Stimulated activated CD4-positive, alpha-beta T cell treated with anti-CD3 and anti-CD28 coated beads, Interleukin-15, amount 100 ng/mL, for 48 hours (primary cell): ENCODE measurements at places on chromosomes 5 and 9.

GRCh38 chr5:146399481-146399880 is 47.7 kb upstream of the TCERG1 start:
- no peak for DNase-seq

DNA sequence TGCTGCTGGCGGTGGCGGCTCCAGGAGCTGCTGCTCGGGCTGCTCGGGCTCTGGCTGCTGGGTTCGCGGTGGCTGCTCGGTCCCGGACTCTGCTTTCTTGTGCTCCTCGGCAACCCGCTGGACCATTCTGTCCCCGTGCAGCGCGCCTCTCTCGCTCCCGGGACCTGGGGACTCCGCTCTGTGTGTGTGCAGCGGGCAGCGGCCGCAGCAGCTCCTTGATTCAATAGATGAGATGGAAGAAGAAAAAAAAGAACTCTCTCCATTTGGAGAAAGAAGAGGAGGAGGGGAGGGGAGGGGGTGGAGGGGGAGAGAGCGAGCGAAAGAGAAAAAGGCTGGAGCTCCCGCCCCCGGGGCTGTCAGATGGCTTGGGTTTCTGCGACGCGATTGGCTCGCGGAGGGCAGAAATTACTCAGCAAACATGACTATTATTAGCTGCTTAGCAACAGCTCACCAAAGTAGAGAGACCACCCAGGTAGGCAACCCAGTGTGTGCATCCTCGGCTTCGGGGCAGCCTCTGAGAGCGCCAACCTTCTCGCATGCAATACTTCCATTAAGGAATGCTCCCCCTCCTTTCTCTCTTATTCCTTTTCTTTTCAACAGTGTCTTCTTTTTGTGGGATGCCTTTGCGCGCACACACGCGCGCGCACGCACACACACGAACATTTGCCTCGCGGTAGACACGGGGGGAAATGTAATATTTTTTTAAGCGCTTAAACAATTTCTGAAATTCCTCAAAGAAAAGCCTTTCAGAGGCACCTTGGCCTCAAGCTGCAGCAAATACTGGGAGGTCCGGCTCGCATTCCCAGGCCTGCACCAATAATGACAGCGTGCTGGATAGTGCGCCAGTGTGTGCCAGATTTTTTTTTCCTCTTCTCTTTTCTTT is 7.6 kb downstream of the PTCH1 start:
- DNase-seq: peak; percentile 41

GRCh38 chr5:172943283-172943841 is 15.9 kb upstream of the RPL26L1 start:
- DNase-seq: no peak

GRCh38 chr5:16644301-16644889 is 27.6 kb upstream of the RETREG1 start:
- no peak for DNase-seq

- no peak for DNase-seq
These were observed 103.8 kb upstream of the SLC1A3 start for GRCh38 chr5:36502608-36503007.

- DNase-seq: no peak
These were observed 14.8 kb downstream of the FCN1 start for GRCh38 chr9:134902936-134903335.

DNA sequence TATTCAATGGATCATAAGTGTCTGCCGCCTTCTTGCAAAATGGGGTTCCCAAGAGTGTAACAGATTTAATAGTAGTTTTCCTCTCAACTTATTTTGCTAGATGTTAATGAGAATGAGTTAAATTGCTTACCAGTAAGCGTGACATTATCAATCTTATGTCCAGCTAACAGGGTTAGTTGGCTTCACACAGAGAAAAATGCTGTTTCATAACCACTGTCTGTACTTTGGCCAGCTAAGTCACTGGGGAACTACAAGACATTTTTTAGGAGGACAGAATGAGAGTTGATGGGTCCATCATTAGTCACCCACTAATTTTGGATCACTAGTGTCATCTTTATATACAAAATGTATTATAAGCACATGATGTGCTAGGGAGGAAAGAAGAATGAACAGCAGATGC is 1.4 kb downstream of the CDC37L1 start:
- DNase-seq: no peak

- no peak for DNase-seq
These were observed 110.6 kb downstream of the EBF1 start for GRCh38 chr5:158988987-158989730.

GRCh38 chr9:18245911-18246310 is 228.0 kb upstream of the ADAMTSL1 start:
- DNase-seq: no peak

- no peak for DNase-seq
These were observed 51.4 kb upstream of the RARS1 start for GRCh38 chr5:168434746-168435321.

DNA sequence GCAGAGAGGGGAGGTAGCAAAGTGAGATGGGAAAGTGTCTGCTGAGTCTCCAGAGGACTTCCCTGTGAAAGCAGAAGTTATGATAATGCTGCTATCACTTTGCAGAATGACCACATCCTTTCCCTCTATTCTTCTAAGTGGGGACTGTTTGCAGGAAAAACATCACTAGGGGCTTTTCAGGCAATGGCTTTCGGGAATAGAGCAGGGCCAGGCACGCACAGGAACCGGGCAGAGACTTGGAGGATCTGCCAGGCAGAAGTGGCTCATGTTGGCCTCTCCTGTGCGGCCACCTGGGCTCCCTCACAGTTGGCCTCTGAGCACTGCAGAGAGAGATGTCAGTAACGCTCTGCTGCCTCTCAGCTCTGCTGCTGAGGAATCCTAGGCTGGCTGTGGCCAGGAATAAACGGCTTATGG is 214.7 kb downstream of the MAST4 start:
- no peak for DNase-seq

- no peak for DNase-seq
These were observed 218.1 kb upstream of the NREP start for GRCh38 chr5:111975133-111975532.

DNA sequence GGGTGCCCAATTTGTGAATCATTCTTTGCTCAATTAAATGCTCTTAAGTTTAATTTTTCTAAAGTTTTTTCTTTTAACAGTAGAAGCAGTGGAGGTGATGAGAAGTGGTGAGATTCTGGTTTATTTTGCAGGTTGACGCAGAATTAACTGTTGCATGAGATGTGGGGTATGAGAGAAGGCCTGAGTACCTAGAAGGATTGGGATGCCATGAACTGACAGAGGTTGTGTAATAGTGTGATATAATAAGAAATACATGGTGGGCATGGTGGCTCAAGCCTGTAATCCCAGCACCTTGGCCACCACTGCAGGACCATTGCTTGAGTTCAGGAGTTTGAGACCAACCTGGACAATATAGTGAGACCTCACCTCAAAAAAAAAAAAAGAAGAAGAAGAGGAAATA is 8.4 kb upstream of the SH3TC2 start:
- no peak for DNase-seq

GRCh38 chr9:16310278-16311110 is 560.0 kb downstream of the BNC2 start:
- no peak for DNase-seq

GRCh38 chr5:106376522-106376921 is 1294.2 kb downstream of the EFNA5 start:
- DNase-seq: no peak

GRCh38 chr9:136532799-136533774 is 12.8 kb downstream of the NOTCH1 start:
- peak; percentile 62 for DNase-seq

DNA sequence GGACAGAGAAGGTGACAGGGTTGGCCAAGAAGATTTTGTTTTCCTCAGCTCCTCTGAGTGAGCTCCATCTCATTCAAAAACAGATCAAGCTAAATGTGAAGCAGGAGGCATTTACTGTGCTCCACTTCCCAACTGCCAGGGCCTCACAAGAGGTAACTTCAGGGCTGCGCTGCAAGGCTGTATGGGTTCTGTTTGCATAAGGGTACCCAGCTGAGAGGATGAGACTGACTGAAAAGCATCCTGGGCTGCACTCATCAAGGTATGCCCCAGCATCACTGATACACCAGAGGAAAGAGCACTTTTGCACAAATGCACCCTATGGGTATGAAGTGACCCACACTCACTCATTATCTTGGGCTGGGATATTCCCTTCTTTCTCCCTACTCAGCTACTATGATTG is 316.2 kb upstream of the HAPLN1 start:
- DNase-seq: no peak

DNA sequence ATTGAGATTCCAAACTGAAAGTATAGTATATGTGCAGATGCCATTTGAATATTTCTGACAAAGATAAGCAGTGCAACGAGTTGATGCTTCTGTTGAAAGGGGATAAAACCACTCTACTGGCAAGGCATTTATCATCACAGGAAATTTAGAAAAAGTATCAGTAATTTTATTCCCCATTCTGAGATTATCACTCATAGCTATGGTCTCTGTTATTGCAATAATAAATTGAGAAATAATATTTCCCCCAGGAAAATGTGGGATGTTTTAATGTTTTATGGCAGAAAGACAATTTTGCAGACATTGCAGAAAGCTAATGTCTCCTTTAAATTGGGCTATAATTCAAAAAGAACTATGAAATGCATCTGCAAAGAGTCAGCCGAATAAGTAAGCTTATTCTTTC is 1612.7 kb upstream of the ACO1 start:
- DNase-seq: no peak

DNA sequence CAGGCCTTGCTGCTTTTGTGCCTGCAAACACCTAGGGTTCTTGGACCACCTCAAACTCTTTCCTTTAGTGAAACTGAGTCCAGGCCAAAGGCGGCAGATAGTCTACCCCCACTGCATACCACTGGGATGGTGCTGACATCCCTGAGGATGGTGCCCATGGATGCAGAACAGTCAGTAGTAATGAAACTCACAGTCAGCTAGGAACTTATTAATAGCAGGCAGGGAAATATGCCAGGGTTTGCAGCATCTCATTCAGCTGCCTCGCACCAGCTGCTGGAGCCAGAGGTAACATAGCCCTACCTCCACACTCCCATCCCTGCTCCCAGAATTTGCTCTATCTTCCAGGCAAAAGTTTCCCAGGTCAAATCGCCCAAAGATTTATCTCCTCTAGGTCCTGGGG is 189.1 kb downstream of the SREK1 start:
- no peak for DNase-seq

- DNase-seq: no peak
These were observed 155.8 kb upstream of the RAI14 start for GRCh38 chr5:34500236-34500847.
